ENCODE measurements at places on chromosomes 16 and 17.
A peak's percentile ranks its signal among the peaks of the same experiment; 100 is the strongest.

- DNase-seq: peak; percentile 42
These were observed 140.5 kb downstream of the SEC14L1 start for GRCh38 chr17:77281122-77281903.

DNA sequence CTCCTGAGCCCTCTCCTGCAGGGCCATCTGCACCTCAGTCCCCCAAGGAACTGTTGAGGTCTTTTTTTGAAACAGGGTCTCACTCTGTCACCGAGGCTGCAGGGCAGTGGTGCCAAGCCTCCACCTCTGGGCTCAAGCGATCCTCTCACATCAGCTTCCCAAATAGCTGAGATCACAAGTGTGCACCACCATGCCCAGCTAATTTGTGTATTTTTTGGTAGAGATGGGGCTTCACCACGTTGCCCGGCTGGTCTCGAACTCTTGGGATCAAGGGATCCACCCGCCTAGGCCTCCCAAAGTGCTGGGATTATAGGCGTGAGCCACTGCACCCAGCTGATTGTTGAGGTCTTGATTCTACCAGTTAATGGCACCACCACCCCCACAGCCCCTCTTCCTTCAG is 27.9 kb upstream of the ENDOV start:
- DNase-seq: no peak

DNA sequence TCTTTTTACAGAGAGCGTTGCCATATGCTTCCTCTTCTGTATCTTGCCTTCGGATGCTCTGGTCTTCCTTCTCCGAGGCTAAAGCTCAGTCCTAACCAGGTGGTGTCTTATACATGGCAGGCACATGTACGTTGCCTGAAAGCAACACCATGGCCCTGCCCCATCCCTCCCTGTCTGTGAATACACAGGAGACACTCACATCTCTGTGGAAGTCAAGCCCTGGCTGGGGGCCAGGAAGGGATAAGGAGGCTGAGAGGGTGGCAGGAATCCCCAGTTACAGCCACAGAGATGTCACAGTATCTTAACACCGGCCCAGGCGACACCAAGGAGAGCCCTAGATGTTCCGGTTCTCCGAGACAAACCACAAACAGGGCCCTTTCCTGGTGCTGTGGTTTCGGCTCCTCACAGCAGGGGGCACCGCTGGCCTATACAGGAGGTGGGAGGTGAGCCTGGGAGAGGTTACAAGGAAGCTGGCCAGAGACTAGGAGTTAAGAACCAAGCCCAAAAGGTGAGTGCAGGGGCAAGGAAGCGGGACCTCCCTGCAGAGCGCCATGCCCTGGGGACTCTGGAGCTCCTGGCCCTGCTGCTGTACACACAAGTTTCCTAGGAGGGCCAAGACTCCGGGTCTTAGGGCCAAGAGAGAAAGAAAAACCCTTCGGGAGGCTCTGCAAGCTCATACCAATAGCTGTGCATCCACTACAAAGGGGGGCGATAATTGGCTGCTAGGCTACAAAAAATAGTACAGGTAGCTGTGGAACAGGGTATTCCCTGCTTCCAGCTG is 41.7 kb downstream of the SRL start:
- DNase-seq: no peak

DNA sequence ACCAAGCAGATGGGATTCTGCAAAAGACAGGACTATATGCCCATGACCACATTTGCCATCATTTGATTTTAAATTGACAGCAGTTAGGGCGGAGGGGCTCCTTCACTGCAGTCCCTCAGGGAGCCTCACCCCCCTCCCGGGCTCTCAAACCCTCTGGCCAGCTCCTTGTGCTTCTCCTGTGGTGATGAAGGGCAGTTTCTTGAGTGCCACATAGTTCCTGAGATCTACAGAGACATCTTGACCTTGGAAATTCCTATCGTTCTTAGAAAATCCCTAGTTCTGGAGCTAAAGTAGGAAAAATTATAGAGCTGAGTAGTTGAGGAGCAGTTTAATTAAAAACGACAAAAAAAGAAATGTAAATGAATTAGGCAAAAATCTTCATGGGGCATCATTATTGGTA is 231.5 kb downstream of the CCDC182 start:
- DNase-seq: no peak

GRCh38 chr17:3956327-3956957 is 7.8 kb downstream of the ATP2A3 start:
- DNase-seq: no peak

DNA sequence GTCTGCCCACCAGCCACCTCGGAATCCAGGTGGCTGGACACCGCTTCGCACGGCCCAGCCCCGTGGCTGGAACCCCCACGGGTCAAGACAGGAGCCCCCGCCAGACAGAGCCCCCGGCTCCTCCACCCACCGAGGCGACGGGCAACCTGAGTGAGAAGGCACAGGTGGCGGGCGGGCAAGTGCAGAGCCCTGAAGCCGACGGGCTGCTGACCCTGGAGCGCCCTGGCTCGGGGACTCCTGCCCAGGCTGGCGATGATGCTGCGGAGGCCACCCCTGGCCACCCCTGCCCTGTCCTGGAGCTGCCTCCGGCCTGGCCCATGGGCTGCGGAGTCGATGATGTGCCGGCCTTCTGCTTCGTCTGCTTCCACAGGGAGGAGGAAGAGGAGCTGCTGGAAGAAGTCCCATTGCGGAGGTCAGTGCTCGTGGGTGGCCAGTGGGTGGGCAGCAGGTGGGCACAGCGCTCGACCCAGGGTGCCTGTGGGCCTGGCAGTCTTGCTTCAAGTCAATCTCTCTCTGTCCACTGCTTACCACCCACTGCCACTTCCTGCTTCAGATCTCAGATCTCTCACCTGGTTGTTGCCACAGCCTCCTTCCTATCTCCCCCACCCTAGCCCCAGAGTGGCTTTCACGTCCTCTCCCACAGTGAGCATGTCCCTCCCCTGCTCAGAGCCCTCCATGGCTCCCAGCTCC is 33.1 kb upstream of the SBK1 start:
- no peak for DNase-seq

GRCh38 chr17:69812240-69812837 is 262.7 kb upstream of the KCNJ16 start:
- no peak for DNase-seq

DNA sequence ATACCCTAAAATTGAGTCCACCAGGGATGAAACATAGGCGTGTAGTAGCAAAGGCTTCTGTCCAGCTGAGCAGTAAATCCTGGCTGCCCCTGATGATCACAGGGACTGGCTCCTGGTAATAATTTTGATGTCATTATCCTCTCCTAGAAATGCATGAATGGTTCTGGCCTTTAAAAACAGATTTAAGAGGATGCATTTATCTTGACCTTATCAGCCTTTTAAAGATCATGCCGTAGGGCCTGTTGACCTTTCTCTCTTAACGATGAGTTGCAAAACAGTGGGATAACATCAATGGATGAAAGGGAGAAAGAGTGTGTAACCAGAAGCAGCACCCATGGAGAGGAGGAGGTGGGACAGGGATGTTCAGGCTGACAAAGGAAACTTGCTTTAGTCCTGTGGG is 128.5 kb downstream of the CA10 start:
- DNase-seq: no peak

DNA sequence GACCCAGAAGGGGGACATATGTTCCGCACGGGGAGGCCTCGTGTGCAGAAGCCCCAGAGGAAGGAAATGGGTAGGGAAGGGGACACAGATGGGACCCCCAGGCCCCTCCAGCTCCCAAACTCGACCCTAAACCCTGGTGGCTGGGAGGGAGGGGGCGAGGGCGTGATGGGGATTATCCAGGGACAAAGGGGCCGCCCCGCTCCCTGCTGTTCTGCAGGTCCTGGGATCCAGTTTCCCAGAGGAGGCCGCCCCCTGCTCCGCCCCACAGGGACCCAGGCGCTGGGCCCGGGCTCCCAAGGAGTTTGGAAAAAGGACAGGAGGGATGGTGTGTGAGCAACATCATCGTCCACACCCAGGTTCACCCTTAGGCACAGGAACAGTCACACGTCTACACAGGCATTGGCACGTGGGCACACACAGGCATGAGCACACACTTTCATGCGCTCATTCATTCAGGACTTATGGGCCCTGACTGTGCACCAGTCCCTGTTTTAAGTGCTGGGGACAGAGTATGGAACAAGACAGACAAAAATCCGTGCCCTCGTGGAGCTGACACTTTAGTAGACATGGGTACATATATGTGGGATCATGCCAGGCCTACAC is 12.8 kb upstream of the FBXL19 start:
- no peak for DNase-seq

DNA sequence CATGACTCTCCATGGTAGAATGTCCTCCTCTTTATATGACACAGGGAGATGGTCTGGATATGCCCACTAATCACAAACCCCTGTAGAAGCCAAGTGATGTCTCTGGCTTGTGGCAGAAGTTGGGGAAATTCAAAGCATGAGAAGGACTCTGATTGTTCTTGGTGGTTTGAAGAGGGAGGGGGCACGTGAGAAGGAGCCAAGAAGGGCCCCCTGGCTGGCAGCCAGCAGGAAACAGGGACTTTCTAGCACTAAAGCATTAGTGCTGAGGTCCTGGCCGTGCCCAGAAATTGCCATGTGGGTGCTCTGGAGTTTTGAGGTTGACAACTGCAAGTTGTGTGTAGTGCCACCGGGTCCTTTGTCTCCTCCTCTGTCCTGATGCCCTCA is 199.9 kb downstream of the LGALS9B start:
- no peak for DNase-seq

- no peak for DNase-seq
These were observed at the start of gene NLGN2 for GRCh38 chr17:7407485-7408251. Gene NLGN2, plus strand, starts transcription at chr17:7407845. Its CDS starts 411 bp downstream, at chr17:7408256.

DNA sequence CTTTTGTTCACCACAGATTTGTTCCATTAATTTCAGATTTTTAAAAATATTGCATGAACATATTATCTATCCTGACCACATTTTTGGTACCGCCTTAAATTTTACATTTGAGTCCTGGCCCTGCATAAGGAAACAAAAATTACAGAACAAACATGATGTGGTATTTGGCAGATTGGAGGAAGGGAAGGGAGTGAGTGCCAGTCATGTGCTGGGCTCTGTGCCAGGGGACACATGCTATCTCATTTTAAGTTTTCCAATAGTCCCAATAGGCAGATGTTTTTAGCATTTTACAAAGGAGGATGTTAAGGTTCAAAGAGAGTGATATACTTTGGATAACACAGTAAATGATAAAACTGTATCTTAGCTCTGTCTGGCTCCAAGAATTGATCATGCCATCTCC is 185.1 kb downstream of the CDK5R1 start:
- DNase-seq: no peak

DNA sequence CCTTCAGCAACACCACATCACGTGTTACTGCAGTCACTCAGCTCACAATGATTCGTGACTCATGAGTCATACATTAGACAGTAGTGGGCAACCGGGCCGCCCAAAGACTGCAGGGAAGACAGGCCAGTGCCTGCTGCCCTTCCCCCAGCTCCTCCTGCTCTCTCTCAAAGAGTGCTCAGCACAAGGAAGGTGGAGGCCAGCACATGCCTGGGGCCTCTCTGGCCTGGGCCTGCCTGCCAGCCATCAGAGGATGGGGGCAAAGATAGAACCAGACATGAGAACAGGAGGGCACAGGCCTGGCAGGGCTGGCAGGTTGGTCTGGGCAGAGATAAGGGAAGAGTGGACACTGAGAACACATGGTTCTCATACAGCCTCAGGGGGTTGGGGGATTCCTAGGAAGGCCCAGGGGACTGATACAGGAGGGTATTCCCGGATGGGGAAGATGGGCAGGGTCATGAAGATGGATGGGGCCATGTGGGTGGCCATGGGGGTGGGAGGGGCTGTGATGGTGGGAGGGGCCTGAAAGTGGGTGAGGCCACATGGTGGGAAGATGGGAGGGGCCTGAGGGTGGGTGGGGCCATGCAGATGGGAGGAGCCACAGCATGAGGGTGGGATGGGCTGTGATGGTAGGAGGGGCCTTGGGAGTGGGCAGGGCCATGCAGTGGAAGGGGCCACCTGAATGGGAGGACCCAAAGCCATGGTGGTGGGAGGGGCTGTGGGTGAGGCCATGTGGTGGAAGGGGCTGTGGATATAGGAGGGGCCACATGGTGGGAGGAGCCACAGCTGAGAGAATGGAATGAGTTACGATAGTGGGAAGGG is 29.0 kb downstream of the KATNB1 start:
- no peak for DNase-seq

DNA sequence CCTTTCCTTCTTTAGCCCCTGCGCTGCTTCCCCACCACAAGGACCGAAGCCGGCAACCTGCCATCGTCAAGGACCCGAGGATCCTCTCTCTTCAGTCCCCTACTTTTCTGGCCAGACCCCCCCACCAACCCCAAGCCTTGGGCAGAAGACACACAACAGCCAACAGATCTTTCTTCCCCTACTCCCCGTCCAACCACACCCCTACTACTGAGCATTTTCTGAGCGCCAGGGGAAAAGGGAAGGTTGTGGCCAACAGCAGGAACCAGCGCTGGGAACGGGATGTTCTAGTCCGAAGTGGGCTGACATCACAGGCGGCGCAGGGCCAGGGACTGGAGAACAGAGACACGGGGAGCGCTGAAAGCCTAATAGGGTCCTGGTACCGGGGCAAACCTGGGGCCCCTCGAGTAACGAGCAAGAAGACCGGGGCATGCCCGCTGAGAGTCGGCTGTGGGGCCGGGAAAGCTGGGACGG is 528 bp downstream of the PER1 start:
- DNase-seq: no peak

GRCh38 chr16:49545741-49546448 is 172.3 kb downstream of the C16orf78 start:
- DNase-seq: no peak

GRCh38 chr16:84465154-84465553 is 39.3 kb downstream of the MEAK7 start:
- DNase-seq: no peak

DNA sequence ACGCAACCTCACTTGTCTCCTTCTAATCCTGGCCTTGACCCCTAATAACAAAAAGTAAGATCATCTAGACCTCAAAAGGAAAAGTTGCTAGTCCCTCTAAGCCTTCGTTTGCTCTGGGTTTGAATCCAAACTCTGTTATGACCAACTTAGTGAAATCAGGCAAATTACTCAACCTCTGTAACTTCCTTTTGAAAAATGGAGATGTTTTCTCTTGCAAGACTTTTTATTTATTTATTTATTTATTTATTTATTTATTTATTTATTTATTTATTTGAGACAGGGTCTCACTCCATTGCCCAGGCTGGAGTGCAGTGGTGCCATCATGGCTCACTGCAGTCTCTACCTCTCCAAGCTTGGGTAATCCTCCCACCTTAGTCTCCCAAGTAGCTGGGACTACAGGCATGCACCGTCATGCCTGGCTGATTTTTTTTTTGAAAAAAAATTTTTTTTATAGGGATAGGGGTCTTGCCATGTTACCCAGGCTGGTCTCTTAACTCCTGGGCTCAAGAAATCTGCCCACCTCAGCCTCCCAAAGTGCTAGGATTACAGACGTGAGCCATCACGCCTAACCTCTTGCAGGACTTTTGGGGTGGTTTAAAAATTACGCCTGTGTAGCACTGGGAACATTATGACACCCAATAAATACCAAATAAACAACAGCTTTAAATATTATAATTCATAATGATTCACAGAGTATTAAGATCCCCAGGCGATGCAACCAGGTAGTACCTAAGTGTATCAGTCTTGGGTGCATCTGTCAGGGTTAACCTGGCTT is 63.4 kb downstream of the PITPNC1 start:
- no peak for DNase-seq

DNA sequence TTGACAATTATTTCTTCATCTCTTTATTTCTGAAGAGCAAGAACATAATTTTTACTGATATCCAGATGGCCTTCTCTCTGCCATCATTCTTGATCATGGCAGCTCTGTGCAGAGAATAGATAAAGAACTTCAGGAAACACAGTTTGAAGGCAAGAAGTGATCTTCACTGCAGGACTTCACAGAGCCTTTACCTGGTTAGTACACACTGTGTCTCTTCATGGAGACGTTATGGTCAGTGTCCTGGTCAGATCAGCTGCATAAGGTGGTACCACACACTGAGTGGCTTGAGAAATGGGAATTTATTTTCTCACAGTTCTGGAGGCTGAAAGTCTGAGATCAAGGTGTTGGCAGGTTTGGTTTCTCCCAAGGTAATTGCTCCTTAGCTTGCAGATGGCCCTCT is 129.5 kb downstream of the UTP18 start:
- DNase-seq: no peak

All from NCI-H748 treated with DMSO at 0.1 percent for 48 hours (cell line).